IMR-90 (cell line): ENCODE measurements at places on chromosomes 5 and 9.

DNA sequence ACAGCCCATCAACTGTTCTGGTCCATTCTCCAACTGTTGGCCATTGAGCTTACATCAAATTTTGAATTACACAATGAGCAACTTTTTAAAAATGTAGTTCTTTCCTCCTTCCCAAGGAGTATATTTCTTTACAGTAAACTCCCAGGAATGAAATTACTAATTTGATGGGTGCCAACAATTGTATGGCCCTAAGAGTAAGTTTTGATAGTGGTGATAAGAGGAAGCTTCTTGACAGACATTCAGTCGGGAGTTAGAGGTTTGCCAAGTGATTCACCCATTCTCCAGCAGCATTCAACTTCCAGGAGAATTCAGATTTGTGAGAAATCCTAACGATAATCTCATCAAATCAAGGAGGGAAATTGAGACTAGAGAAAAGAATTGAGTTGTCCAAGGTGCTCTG lies 579.9 kb downstream of the ACTL7B start:
- DNase-seq: no peak

GRCh38 chr5:151078490-151079262 lies 2.2 kb downstream of the TNIP1 start:
- DNase-seq: no peak

- no peak for DNase-seq
Measured at GRCh38 chr5:112574536-112574935, 155.5 kb upstream of the EPB41L4A start.

GRCh38 chr9:90521811-90522570 lies 120.6 kb downstream of the DIRAS2 start:
- DNase-seq: no peak

DNA sequence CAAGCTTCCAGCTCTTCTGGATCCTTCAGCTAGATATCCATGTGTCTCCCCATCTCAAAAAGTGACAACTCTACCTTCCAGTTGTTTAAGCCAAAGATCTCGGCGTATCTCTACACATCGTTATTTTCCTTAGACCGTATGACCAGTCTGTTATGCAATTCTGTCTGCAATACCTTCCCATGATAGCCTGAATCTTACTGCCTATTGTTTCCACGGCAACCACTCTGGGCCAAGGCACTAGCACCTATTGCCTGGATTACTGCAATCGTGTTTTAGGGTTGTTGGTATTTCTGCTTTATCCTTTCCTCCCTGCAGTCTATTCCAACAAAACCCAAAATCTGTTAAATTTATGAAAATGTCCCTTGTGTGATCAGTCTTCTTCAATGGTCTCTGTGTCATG lies 448.4 kb downstream of the MTRR start:
- DNase-seq: no peak

DNA sequence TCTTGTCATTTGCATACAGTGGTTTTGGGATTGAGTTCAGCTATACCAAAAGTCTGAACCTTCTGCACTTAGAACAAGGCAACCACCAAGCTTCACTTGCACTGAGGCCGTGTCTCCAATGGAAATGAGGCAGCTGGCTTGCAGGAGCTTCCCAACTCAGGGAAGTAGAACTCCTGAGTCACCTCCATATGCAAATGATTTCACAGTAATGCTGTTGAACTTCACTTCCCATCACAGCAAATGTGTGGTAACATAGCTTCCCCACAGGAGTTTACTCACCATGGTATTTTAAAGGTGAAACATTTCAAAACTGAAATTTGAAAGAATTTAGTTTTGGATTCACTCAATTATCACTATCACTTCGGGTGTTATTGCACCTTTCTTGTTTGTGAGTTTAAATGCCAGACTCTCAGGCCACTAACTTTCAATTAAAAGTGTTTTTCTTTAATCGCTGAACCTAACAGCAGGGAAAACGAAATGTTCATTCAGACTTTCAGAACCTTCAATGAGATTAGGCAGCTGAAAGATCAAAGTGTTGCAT lies 9.0 kb downstream of the CD274 start:
- no peak for DNase-seq

- DNase-seq: no peak
Measured at GRCh38 chr5:8012131-8012977, 143.4 kb downstream of the MTRR start.

- peak; percentile 56 for DNase-seq
Measured at GRCh38 chr9:132946631-132947295, 2.3 kb upstream of the TSC1 start.

GRCh38 chr5:1139331-1140170 lies 27.7 kb upstream of the SLC12A7 start:
- no peak for DNase-seq

DNA sequence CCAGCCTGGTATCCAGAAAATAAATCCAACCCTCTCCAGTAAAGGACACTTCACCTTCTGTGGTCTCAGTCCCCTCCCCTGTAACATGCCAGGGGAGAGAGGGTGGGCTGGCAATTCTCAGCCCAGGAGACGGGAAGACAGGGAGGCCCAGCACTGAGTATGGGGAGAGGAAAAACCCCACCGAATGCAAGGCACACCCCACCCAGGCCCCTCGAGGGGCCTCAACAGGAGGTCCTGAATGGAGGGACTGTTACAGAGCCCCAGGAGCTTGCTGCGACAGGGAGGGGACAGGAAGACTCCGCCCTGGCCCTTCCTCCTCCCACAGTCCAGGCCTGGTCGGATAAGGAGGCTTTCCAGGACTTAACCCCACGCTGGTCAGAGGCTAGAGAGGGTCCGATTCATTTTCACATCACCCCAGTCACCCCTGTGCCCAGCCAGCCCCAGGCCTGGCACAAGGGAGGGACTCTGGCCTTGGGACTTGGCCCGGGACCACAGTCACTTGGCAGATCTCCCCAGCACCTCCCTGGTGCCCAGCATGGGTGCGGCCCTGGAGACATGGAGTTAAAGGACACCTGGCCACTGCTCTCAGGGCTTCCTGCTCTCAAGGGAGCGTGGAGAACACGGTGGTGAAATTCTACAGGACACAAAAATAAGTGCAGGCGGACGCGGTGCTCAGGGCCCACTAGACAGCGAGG lies 44.9 kb upstream of the STXBP1 start:
- DNase-seq: peak; percentile 44

DNA sequence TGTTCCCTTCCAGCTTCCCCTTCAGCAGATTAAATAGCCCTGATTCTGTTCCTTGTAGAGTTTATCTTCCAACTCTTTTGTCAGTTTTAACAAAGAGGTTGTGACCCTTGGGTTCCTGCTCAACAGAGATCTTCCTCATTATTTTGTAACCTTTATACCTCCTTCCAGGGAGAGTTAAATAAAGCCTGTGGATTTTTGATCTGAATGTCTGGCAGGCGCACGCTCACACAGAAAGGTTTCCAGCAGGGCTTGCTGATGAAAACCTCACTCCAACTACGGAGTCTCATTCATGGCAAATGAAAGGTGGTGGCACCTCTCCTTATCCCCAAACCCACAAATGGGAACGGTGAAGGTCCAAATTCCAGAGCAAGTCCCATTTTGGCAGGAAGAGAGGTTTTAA lies 129.0 kb downstream of the SREK1 start:
- no peak for DNase-seq

GRCh38 chr9:101572316-101572715 lies 22.5 kb downstream of the PPP3R2 start:
- DNase-seq: no peak

GRCh38 chr9:9615086-9615485 lies 997.7 kb downstream of the PTPRD start:
- no peak for DNase-seq

DNA sequence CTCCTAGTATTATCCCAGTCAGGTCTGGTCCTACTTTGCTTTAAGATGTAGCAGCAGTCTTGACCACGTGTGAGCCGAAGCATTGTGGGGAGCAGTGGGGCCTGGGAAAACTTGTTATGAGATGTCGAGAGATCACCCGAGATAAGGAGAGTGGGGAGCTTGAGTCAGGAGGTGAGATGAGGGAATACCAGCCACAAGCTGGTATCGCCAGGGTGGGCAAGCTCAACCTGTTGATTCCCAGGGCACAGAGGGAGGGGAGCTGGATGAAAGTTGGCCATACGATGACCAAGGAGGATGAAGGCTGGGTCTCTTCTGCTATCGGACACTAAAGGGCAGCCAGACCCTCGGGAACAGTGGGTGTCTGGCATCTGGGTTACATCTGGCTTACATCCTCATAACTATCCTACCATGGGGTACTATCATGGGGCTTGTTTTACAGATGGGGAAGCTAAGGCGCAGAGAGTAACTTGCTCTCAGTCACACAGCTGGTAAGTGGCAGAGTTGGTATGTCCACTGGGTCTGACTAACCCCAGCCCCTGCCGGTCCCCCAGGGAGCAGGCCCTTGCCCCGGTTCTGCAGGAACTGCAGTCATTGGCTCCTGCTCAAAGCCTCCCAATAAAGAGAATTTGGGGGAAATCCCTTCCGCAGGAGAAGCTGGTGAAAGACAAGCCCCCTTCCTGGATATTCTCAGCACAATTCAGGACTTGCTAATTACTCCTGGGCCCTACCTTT lies 13.4 kb upstream of the TIFAB start:
- no peak for DNase-seq

- DNase-seq: no peak
Measured at GRCh38 chr5:31355337-31355736, 161.9 kb downstream of the CDH6 start.

GRCh38 chr5:138890644-138891043 lies 15.5 kb upstream of the LRRTM2 start:
- DNase-seq: peak; percentile 20

- peak; percentile 84 for DNase-seq
Measured at GRCh38 chr5:142545650-142546322, 140.1 kb downstream of the FGF1 start.

DNA sequence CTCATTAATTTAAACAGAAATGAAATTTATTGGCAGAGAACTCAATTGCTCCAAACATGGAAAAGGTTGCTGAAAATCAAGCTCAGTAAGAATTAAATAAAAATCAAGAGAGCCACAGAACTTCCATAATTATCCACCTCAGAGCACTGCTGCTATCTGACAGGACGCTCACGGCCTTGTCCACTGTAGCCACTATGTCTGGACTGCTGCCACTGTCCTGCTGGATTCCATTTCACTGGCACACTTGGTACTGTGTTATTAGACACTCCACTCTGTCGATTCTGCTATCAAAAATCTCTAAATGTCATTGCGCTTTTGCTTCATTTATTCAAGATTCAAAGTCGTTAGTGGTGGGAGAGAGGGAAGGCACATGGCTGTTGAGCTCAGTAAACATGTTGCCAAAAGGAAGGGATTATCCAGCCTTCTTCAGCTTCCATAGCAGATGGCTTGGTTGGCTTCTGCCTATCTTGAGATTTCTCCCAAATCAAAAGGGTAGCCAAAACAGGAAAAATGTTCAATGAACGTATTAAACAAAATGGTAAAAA lies 815.0 kb downstream of the CDH18 start:
- no peak for DNase-seq

DNA sequence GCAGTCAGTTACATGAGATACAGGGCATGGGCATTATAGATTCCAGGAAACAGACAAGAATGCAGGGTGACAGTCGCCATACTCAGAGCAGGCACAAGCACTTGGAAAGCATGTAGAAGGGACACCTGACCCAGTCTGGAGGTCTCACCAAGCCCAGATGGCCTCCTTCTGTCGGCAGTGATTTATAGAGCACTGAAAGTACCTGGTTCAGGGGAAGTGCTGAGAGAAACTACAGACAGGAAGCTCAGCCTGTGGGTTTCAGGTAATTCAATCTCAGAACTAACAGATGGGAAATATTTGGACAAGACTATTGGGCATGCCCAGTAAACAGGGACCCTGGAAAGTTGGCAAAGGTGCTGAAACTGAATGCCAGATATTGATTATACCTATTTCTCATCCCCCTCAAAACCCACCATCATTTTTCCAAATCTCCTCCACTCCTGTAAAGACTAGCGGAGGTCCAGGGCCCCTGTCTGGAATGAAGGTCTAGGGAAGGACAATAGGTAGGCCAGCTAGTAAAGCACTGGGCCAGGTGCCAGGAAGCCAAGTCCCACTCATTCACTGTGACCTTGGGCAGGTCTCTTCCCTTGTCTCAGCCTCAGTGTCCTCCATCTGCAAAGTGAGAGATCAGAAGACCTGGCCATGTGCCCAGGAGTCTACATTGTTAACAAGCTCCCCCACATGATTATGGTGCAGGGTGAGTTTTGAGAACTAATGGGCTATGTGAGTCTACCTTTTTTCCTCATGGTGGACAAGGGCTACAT lies 26.9 kb downstream of the KLHL3 start:
- no peak for DNase-seq

GRCh38 chr5:107916731-107917725 lies 246.3 kb upstream of the EFNA5 start:
- DNase-seq: no peak

GRCh38 chr9:133714606-133715294 lies 23.4 kb downstream of the SARDH start:
- peak; percentile 84 for DNase-seq

GRCh38 chr5:76145945-76146344 lies 62.8 kb downstream of the SV2C start:
- DNase-seq: peak; percentile 1

DNA sequence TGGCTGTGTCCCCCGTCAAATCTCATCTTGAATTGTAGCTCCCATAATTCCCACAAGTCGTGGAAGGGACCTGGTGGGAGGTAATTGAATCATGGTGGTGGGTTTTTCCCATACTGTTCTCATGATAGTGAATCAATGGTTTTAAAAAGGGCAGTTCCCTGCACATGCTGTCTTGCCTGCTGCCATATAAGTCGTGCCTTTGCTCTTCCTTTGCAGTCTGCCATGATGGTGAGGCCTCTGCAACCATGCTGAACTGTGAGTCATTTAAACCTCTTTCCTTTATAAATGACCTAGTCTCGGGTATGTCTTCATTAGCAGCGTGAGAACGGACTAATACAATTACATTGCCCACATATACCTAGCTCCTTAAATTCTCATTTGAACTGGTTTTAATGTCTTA lies 353.0 kb upstream of the KLF4 start:
- no peak for DNase-seq

DNA sequence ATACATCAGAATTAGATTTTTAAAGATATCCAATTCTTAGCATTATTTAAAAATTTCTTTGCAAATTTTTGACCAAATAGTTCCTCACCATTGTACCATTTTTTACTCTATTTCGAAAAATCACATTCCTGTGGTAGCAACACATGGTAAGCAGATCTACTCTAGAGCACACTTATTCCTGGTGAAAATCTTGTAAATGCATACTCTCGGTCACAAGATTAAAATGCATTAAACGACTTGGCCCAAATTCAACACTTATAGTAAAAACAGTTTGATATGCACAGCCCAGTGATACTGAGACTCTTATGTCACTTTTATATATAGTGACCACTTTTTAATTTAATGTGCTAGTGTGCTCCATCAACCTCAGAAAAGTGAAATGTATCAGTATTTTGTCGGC lies 208.8 kb upstream of the TARS1 start:
- DNase-seq: peak; percentile 58

- DNase-seq: no peak
Measured at GRCh38 chr5:63473335-63473967, 488.8 kb downstream of the HTR1A start.

- DNase-seq: no peak
Measured at GRCh38 chr9:91148306-91148705, 213.4 kb downstream of the AUH start.
